ENCODE measurements at places on chromosomes 12 and 14.

DNA sequence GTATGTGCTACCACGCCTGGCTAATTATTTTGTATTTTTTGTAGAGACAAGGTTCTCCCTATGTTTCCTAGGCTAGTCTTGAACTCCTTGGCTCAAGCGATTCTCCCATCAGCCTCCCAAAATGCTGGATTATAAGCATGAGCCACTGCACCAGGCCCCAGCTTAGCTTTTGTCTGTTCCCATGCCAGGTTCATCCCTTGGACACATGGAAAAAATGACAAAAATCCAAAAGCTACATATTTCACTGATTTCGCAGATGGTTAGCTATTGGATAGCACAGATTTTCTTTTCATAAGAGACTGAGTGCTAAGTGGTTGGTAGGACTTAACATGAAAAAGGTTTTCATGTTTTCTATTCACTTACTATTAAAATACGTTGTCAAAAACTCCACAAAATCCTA lies 286.6 kb upstream of the KITLG start:
- no peak for DNase-seq

GRCh38 chr12:20188930-20189653 lies 179.2 kb upstream of the PDE3A start:
- no peak for DNase-seq

- DNase-seq: no peak
These were observed 718.0 kb downstream of the C12orf50 start for GRCh38 chr12:87311206-87311605.

GRCh38 chr14:24071144-24071697 lies at the start of gene CPNE6:
Gene CPNE6 (plus strand): TSS chr14:24071562. CDS start chr14:24072937, 1,375 bp downstream.
- DNase-seq: no peak

DNA sequence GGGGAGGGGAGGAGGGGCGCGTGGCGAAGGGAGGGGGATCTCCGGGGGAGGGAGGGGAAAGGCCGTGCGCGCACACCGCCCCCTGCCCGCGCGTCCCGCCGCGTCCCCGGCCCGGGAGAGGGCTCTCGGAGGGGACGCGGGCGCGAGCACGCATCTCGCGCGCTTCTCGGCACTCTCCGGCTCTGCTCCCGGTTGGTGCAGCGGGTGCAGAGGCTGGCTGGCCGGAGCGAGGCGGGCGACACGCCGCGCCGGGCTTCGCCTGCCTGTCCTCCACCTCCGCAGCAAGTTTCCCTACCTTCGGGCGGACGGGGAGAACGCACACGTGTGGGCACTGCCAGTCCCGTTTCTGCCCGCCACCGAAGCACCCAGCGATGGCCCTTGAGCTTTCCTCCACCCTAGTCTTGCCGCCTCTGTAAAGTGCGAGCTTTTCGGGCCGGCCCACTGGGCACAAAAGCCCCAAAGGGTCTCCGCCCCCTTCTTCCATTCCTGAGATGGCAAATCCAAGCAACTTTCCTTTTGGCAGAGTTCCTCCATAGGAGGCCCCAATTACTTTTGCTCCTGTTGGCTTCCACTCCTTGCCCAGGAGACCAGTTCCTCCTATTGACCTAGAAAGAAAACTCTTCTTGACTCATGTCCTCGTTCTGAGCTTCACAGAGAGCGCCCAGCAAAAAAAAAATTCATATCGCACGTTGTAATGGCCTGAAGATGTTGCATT lies 363 bp upstream of the CSAD start:
- peak; percentile 60 for DNase-seq

GRCh38 chr12:125346362-125346761 lies 281.1 kb downstream of the AACS start:
- DNase-seq: no peak

- no peak for DNase-seq
These were observed 5.3 kb downstream of the C2CD5 start for GRCh38 chr12:22539055-22539454.

- peak; percentile 36 for DNase-seq
These were observed 52.3 kb upstream of the BCL2L14 start for GRCh38 chr12:12018454-12018853.

DNA sequence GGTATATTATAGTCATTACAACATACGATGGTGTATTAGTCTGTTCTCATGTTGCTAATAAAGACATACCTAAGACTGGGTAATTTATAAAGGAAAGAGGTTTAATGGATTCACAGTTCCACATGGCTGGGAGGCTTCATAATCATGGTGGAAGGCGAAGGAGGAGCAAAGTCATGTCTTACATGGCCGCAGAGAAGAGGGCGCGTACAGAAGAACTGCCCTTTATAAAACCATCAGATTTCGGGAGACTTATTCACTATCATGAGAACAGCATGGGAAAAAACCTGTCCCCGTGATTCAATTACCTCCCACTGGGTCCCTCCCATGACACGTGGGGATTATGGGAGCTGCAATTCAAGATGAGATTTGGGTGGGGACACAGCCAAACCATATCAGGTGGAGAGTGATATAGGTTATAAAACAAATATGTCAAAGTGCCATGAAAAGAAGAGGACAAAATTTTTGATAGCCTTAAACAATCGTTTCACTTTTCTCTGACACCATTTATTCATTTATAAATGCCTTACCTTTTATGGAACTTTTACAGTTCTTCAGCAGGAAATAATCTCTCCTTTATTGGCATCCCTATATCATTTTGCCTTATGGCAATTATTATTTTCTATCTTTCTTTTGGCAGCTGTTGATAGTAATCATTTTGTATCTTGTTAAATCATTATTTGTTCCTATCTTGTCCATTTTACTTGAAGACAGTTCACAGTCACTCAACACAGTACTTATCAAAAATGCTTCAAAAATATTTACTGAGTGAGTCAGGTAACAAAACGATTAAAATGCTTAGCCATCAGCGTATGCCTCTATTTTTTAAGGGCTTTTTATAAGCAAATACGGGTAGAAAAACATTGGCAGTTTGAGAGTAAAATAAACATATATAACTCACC lies 196.0 kb downstream of the RAD51B start:
- DNase-seq: no peak

DNA sequence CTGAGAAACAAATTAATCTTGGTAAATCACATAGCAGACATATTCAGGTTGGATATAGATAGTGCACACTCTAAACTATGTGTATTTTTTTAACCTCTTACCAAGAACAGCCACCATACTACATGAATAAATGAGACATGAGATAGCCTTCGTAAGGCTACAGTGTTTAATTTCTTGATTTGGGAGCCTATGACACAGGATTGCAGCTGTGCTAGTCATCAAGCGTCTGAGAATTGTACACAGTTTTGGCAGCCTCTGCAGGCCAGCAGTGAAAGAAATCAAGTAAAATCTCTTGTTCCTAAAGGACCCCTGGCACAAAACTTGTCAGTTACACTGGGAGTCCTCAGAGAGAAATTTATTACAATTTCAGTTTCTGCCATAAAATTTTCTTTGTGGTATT lies 236.1 kb downstream of the C12orf50 start:
- DNase-seq: peak; percentile 79

DNA sequence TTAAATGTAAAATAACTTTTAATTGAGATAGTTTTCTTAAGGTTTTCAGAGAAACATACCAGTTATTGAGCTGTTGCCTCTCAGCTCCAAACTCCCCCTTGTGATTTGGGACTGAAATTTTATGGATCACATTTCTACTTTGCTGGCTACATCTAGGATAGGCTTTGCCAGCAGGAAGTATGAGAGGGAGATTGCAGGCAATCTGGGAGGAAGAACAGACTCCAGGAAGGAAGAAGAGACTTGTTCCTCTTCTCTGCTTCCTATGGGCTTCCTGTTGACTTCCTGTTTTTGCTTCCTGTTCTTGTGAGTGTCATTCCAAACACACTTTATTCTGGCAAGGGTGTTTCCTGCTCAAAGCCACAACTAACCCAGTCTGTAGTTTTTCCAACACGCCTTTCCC lies 312.9 kb downstream of the ITPR2 start:
- no peak for DNase-seq

GRCh38 chr12:22032732-22033131 lies 13.3 kb upstream of the CMAS start:
- DNase-seq: no peak

DNA sequence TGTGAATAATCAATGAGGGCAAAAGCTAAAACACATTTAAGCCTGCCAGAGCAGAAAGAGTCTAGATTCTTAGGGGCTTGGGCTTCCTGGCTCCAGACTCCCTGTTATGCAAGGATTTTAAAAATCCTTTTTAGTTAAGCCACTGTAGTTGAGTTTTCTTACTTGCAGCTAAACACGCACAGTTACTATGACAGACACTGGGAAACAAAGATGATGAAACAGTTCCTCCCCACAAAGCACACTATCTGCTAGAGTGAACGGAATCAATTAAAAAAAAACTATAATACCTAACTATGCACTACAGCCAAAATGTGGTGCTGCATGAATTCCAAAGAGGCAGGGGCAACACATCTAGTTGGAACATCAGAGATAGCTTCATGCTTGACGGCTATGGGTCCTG lies 28.2 kb downstream of the RPS6KA5 start:
- no peak for DNase-seq

DNA sequence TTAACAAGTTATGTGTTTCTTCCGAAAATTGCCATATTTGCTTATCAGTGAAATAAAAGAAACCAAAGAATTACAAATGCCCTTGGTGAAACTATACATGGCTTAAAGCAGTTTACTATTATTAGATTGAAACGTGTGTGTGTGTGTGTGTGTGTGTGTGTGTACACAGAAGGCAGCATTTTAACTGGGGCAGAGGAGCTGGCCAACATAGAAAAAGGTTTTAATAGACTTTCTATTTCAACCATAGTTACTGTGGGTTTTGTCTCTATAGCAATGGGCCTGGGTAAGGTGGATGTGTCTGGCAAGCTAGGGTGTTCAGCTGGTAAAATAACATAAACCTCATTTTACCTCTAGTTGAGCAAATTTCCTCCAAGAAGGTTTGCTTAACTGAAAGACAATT lies 6.5 kb downstream of the PRICKLE1 start:
- DNase-seq: no peak

GRCh38 chr12:106054049-106054448 lies 84.7 kb downstream of the NUAK1 start:
- no peak for DNase-seq

DNA sequence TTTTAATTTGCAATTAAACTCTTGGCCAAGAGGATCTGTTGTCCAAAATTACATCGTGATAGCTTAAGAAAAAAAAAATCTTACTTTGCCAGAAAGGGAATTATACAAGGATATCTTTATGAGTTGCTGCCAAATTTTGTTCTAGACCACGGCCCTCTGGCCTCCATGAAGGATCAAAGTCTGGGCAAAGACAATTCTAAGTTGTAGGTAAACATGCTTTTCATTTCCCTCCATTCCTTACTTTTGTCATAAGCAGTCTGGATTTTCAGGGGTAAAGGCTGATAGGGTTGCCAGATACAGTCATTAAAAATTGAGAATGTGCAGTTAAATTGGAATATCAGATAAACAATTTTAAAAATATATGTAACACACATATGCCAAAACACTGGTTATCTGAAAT lies 135.1 kb downstream of the MON2 start:
- no peak for DNase-seq

DNA sequence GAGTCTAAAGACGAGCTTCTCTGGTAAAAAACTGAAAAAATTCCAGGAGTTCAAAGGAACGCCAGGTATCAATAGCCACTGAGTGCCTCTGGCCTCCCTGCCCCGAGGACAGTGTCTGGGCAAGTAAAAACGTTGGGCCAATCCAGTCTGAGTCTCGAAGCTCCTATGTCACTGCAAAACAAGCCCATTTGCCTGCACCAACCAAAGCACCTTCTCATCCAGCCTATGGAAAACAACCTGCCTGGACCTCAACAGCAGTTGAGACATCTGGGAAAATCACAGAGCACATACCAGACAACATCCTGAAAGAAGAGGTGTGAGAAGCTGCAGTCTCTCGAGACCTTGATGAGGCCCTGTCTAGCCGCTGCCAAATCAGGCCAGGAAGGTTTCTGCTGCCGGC lies 56.6 kb downstream of the RNF34 start:
- DNase-seq: no peak

DNA sequence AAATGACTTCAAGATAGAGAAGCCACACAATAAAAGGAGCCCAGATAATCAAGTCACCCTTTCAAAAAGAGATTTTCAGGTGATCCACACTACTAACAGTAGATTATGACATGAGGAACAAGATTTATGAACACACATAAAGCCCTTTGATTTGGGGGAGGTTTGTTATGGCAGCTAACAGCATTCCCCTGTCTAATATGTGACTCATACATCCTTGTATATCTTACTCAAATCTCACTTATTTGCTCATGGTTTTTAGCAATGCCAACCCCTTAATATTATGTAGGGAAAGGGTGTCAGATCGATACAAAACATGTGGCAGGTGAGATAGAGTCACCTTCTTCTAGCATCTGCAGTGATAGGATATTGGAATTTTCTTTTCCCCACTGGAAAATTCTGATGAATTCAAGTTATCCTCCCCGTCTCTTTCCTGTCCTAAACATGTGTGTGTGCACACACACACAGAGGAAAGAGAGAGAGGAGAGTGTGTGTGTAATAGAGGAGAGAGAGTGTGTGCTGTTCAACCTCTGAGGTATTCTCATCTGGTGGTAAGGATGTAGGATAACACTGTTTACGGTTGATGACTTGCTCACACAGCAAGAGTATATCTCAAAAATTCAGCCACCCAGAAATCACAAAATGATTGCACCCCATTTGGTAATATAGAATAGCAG lies 319.9 kb downstream of the KCNC2 start:
- no peak for DNase-seq
